Aorta (tissue), 5 donors: ENCODE measurements at places on chromosomes 6 and 20. TPM values are rescaled to one million over a fixed set of nuclear protein-coding genes. Genes with fewer than 3 reads are reported as not detected.

GUCA1A gene
- not detected for total RNA-seq

CAP2 gene
- total RNA-seq = 21.2 TPM

MPC1 gene
- total RNA-seq = 36.7 TPM

TMEM239 gene
- not detected for total RNA-seq

ACTL10 gene
- total RNA-seq = 0.96 TPM

SIGLEC1 gene
- total RNA-seq = 55.8 TPM

PRELID3B gene
- total RNA-seq = 33.1 TPM

BIRC7 gene
- not detected for total RNA-seq
